Cortex of kidney (tissue), 1 donor: ENCODE measurements at places on chromosomes 12 and 14.

- no peak for DNase-seq
Measured at GRCh38 chr14:34208532-34208931, 253.5 kb downstream of the SPTSSA start.

- no peak for DNase-seq
Measured at GRCh38 chr14:99807413-99808153, 14.4 kb downstream of the EML1 start.

- no peak for DNase-seq
Measured at GRCh38 chr12:68633614-68634558, 23.2 kb downstream of the RAP1B start.

DNA sequence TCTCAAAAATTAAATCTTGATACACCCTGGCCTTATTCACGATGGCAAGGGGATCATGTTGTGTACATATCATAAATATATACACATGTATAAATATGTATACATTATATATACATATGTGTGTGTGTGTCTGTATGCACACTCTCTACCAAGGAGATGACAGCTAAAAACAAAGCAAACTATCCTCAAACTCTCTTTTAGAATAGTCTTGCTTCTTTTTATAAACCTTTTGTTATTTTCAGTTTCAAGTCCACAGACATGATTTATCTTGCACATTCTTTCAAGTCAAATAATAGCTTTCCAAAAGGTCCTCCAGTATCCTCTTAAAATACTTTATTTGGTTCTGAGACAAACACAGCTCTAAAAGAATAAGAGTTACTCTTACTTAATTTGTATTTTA lies 8.4 kb downstream of the ANO6 start:
- DNase-seq: no peak

- DNase-seq: no peak
Measured at GRCh38 chr12:95700316-95700785, 90.2 kb downstream of the NTN4 start.

DNA sequence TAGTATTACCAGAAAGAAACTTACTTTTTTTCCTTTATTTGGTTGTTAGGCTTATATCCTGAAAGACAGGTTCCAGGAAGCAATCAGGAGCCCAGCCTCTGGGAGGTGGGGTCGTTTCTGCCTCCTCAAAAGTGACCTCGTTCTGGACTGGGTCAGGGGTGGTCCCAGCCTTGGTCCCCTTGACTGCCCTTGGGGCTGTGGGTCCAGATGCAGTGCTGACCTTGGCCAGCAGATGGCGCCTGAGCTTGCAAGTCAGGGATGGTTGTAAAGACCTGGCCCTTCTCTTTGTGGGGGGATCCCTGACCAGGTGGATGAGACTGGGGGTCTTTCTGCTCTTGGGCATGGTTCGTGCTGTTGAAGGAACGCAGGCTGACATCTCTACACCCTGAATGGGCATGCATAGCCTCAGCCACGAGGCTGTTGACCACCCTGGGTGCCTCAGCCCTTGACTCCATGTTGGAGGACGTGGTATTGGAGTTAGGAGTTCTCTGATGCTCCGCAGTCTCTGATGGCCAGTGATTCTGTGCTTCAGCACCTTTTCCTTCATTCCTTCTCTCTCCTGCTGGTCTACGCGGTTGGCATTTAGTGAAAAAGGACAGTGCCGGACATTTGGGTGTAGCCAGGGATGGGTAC lies 62.4 kb downstream of the ADCK1 start:
- no peak for DNase-seq

- DNase-seq: no peak
Measured at GRCh38 chr12:24853588-24853987, 95.3 kb downstream of the BCAT1 start.

DNA sequence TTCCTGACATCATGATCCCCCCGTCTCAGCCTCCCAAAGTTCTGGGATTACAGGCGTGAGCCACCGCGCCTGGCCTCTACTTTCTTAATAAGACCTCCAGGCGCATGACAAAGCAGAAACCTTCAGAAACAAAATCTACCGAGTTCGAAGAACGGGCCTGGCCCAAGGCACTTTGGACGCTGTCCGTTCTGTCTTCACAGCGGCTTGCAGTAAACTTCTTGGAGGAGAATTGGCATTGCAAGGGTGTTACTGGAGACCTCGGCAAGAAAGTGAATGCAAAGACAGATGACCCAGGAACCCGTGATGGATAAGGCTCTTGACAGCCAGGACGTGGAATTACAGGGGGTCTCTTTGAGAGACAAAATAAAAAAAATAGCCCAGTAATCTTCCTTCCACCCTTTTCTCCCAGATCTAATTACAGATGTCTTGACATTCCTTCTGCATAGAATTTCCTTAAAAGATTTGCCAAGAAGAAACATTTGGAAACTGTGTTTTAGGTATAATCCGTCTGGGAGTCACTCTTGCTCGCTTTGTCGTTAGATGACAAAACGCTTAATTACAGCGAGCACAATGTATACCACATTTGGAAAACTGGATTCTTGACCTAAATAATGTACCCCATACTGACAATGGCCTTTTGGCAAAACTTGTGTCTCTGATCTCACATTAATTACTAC lies 83.2 kb upstream of the TBX3 start:
- DNase-seq: no peak

- DNase-seq: no peak
Measured at GRCh38 chr12:20646239-20646827, 48.8 kb upstream of the SLCO1C1 start.
